ENCODE measurements at places on chromosomes 1 and 21.

- no peak for DNase-seq
Measured at GRCh38 chr1:63773496-63773814, 362 bp upstream of the ROR1 start.

DNA sequence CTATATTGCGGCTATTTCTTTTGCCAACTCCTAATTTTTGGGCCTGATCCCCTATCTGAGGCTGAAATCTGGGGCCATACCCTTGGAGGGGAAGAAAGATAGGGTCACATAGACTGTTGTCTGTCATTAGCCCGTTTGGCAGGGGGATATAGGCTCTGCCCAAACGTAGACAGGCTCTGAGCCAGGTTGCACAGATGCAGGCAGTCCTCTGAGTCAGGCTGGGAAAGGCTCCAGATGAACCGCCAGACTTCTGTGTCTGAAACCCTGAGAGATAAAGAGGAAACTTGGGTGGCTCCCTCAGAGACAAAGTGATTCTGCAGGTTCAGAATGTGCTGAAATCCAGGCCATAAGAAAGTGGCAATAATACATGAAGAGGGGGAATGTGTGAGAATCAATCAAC lies 4.0 kb upstream of the CAP1 start:
- peak; percentile 38 for DNase-seq

GRCh38 chr1:24318615-24319311 lies 394 bp upstream of the GRHL3 start:
- no peak for DNase-seq

DNA sequence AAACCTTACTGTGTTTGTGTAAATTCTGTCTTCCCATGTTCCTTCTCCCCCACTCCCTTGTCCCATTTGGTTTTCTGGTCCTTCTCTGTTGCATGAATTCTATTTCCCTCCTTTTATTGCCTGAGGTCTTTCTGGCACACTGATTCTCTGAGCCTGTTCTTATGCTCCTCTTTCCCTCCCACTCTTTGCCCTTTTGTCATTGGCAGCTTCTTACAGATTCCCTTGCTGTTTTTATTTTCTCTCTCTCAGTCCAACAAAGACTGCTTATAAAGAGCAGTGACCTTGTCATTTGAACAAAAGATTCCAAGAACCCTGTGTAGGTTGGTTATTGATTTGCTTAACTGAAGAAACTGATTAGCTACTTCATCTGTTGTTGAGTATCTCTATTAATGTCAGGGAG lies 49.7 kb downstream of the GPR52 start:
- DNase-seq, result no peak

DNA sequence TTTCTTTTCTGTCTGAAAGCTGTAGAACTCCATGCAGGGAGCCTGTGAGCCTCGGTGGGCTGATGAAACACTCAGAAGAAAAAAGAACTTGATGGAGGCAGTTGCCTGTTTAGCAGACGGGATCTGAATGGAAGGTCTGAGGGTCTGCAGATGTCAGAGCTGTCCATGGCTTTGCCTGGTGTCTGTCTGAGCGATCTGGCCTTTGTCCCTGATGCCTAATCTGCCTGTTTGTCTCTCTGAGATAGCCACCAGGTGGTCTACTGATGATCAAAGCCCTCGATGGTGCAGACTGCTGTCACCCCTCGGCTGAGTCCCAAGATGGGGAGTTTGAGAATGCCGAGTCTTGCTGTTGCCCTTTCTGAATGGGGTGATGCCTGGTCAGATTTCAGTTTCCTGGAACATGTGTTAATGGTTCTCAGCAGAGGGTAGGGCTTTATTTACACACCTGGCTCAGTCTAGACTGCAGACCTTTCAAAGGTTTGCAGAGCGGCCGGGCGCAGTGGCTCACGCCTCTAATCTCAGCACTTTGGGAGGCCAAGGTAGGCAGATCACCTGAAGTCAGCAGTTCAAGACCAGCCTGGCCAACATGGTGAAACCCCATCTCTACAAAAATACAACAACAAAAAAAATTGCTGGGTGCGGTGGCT lies 90.4 kb downstream of the KIF26B start:
- no peak for DNase-seq

DNA sequence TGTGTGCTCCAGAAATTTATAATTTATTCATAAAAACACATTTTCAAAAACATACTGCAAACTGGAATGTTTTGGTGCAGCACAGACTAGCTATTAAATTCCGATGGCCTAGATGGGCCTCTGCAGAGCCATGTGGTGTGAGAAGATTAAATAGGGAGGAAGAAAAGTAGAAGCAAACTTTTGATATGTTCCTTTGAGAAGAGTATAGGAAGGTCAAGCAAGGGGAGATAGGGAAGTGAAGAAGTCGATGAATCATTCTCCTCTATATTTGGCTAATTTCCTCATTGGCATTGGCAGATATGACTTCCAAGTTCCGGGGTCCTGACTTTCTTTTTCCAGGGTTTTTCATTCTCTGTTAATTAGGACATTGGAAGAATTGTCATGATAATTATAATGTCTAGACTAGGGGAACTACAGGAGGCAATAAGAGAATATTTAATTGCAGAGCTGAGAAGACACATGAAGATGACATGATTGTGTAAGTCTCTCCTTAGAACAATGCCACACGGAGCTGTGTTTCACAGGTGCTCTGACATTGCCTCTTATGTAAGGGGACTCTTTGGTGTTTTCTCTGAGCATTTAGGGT lies 19.3 kb upstream of the ZNF326 start:
- no peak for DNase-seq

- no peak for DNase-seq
Measured at GRCh38 chr1:193411714-193412113, 225.3 kb upstream of the B3GALT2 start.

GRCh38 chr1:34190692-34191091 lies 14.0 kb downstream of the C1orf94 start:
- DNase-seq, result no peak

All from BJ (cell line).